ENCODE measurements at places on chromosomes 7 and 10.

DNA sequence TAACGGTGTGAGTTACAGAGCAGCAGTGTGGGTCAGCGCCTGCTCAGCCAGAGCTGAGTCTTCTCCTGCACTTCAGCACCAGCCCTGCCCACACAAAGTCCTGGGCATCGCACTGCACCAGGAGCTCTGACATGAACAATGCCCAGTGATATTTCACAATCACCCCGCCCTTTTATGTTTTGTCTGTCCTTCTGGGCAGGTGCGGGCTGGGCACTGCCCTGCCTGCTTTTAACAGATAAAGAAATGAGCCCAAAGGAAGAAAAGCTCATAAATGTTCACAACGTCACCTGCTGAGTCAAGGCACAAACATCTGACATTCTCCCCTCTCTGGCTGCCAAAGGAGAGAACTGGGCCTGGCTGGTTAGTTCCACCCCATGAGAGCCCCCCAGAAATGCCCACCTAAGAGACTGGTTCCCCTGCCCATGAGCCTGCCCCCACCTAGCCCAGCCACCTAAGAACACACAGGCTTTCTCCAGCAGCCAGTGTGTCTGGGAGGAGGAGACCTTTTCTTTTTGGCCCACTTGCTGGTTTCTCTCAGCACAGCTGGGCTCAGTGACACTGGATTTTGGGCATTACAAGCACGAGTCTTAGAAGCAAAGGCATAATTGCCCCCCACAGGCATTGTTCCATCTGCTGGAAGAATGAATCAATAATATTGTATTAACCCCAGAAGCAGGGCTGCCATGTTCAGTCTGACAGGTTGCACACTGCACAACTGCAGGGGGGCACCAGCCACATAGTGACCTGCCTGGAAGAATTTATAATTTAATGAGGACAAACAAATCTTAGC, 22.3 kb downstream of the CALML3 start:
- H3K36me3 ChIP-seq = no peaks in the 10 kb centered on the region
- peaks cover 55% of the 10 kb centered on the region for H3K4me1 ChIP-seq
- no peaks in the 10 kb centered on the region for H3K27me3 ChIP-seq
- DNase-seq = peak; percentile 93

DNA sequence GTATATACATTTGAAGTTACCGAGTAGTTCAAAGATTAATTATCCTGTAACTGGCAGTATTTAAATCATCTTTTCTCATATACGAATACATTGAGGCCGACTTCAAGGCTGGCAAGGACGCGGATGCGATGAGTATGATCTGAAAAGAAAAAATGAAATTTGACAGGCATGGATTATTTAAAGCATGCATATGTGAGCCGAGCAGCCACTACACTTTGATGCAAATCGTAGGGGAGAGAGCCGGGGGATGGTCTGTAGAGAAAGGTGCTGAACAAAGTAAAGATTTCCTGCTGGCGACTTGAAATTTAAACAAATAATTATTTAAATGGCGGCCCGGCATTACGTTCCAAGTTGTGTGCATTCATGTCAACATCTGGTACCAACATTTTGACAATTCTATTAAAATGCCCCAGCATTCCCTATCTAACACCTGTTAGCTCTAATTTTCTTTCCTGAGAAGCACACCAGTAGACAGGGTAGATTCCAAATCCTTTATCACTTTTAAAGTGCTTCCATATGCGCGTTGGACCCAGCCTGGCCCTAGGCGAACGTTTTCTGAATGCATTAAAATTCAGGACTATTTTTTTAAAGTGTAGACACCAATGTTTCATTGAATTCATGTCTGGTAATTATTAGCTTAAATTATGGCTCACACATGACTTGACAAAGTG, 188.7 kb downstream of the EMX2 start:
- no peak for DNase-seq
- peaks cover 10% of the 10 kb centered on the region for H3K27me3 ChIP-seq
- no peaks in the 10 kb centered on the region for H3K4me1 ChIP-seq
- no peak overlapping the region for H3K27ac ChIP-seq
- no peak overlapping the region for H3K4me3 ChIP-seq

GRCh38 chr7:8982338-8982992, 549.1 kb downstream of the NXPH1 start:
- H3K4me1 ChIP-seq = no peaks in the 10 kb centered on the region
- no peak for DNase-seq
- no peaks in the 10 kb centered on the region for H3K36me3 ChIP-seq

GRCh38 chr10:11673346-11674280, 62.2 kb upstream of the USP6NL start:
- H3K36me3 ChIP-seq = no peaks in the 10 kb centered on the region
- H3K27me3 ChIP-seq = no peaks in the 10 kb centered on the region
- no peak overlapping the region for H3K4me3 ChIP-seq
- DNase-seq = no peak
- no peak overlapping the region for H3K27ac ChIP-seq

- no peaks in the 10 kb centered on the region for H3K4me1 ChIP-seq
- no peaks in the 10 kb centered on the region for H3K36me3 ChIP-seq
- no peak overlapping the region for H3K4me3 ChIP-seq
- H3K27ac ChIP-seq = no peak overlapping the region
- H3K27me3 ChIP-seq = no peaks in the 10 kb centered on the region
Measured at GRCh38 chr7:42020061-42020460, 216.9 kb downstream of the GLI3 start.

DNA sequence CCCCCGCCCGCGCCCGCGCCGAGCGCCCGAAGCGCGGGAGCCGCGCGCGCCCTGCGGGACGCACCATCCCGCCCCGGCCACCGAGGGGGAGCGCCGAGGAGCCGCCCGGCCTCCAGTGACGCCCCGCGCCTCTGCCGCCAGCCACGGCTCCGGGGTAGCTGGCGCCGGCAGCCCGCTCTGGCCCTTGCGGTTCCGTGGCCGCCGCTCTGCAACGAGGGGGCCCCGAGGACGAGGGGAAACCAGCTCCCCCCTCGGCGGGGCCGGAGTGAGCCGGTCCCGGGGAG, at the start of gene PAXIP1:
PAXIP1 (minus strand) TSS at position 33 of the 284 bp plus-strand sequence. CDS start 195 bp downstream, outside the sequence.
- no peaks in the 10 kb centered on the region for H3K27me3 ChIP-seq
- H3K36me3 ChIP-seq = no peaks in the 10 kb centered on the region
- H3K4me3 ChIP-seq = peak within 1 kb of the TSS; percentile 97
- peak; percentile 15 for DNase-seq
- H3K27ac ChIP-seq = peak within 1 kb of the TSS; percentile 95

- H3K4me1 ChIP-seq = no peaks in the 10 kb centered on the region
- H3K36me3 ChIP-seq = no peaks in the 10 kb centered on the region
- no peak overlapping the region for H3K4me3 ChIP-seq
- no peak overlapping the region for H3K27ac ChIP-seq
- no peak for DNase-seq
Measured at GRCh38 chr7:11751807-11752389, 80.1 kb downstream of the THSD7A start.

DNA sequence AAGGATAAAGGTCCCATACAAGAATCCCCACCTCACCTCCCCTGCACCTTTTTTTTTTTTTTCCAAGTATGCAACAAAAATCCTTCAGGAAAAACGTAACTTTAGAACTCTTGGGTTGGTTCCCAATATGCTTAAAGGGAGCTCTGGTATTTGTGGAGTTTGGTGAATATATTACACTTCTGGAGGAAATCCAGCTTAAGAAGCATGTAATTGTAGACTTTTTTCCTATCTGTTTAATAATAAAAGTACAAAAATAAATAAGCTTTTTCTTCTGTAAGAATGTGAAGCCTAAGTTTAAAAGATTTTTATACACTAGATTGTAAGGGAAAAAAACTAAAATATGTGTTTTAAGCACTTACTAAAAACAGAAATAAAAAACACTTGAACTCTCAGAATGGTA, 102.3 kb downstream of the SORBS1 start:
- no peaks in the 10 kb centered on the region for H3K4me1 ChIP-seq
- no peak for DNase-seq
- no peaks in the 10 kb centered on the region for H3K27me3 ChIP-seq
- peak overlapping the region; percentile 38 for H3K27ac ChIP-seq
- no peak overlapping the region for H3K4me3 ChIP-seq
- H3K36me3 ChIP-seq = no peaks in the 10 kb centered on the region

DNA sequence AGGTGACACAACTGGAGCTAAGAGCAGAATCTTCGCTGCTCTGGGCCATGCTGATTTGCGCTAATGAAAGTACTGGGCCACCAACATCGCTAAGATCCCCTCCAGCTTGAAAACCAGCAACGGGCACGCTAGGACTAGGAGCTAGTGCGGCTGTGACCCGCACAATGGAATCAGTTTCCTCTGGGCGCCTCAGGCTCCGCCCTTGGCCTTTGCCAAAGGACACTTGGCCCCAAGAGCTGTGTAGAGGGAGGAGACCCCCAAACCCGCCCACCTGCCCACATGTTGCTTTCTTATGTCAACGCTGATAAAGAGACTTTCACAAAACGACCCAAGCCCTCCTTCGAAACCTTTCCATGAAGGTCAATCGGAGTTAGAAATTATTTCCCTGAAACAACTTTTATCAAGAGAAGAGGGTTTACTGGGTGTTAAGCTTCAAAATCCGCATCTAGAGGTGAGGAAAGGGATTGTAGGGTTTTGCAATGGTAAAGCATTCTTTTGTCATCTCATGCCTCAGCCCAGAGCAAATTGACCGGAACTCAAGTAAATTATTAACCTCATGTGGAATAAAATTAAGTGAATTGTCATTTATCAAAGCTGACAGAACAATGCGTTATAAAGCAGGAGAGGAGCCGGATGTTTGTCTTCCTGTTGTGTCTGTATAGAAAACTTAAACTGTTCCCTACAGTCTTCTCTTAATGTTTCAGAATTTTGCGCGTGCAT, 9.4 kb downstream of the ABCB5 start:
- H3K36me3 ChIP-seq = no peaks in the 10 kb centered on the region
- no peaks in the 10 kb centered on the region for H3K27me3 ChIP-seq
- H3K4me1 ChIP-seq = no peaks in the 10 kb centered on the region
- H3K4me3 ChIP-seq = no peak overlapping the region
- DNase-seq = no peak

- no peak overlapping the region for H3K4me3 ChIP-seq
- no peaks in the 10 kb centered on the region for H3K4me1 ChIP-seq
- H3K36me3 ChIP-seq = no peaks in the 10 kb centered on the region
Measured at GRCh38 chr10:42980553-42981357, 96.1 kb upstream of the RET start.

GRCh38 chr7:124618871-124619270, 146.7 kb downstream of the GPR37 start:
- H3K4me3 ChIP-seq = no peak overlapping the region
- DNase-seq = no peak
- no peaks in the 10 kb centered on the region for H3K27me3 ChIP-seq
- H3K27ac ChIP-seq = no peak overlapping the region
- no peaks in the 10 kb centered on the region for H3K4me1 ChIP-seq

GRCh38 chr10:121437596-121437995, 160.6 kb downstream of the FGFR2 start:
- DNase-seq = no peak
- no peaks in the 10 kb centered on the region for H3K27me3 ChIP-seq
- H3K27ac ChIP-seq = no peak overlapping the region
- H3K36me3 ChIP-seq = no peaks in the 10 kb centered on the region
- H3K4me3 ChIP-seq = no peak overlapping the region

- no peak for DNase-seq
- no peaks in the 10 kb centered on the region for H3K27me3 ChIP-seq
- H3K4me3 ChIP-seq = no peak overlapping the region
- H3K4me1 ChIP-seq = no peaks in the 10 kb centered on the region
Measured at GRCh38 chr10:33719005-33719703, 384.7 kb upstream of the NRP1 start.

GRCh38 chr10:101226491-101227428, 2.5 kb downstream of the LBX1 start:
- H3K27ac ChIP-seq = no peak overlapping the region
- peaks cover 4% of the 10 kb centered on the region for H3K4me1 ChIP-seq
- H3K4me3 ChIP-seq = no peak overlapping the region
- H3K27me3 ChIP-seq = peaks cover 86% of the 10 kb centered on the region
- DNase-seq = no peak
- no peaks in the 10 kb centered on the region for H3K36me3 ChIP-seq

DNA sequence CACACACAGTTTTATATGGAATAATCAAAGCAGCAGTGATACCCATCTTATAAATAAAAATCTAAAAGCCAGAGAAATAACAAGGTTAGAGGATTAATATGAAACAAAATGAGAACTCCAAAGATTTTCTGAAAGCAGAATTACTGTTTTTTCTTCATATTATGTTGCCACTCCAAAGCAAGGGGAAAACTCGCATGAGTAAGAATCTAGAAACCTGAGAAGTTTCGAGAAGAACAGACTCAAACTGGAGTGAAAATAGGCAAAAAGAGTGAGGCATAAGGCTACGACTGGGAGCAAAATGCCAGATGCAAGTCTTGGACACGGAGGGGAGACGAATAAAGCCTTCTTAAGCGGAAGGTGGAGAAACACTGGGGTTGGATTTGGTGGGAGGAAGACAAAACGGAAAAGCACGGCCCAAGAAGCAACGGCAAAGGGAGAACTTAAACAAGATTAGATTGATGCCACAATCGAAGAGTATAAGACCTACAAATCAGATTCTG, 923 bp downstream of the TNPO3 start:
- peaks cover 4% of the 10 kb centered on the region for H3K4me1 ChIP-seq
- peak overlapping the region; percentile 97 for H3K27ac ChIP-seq
- no peaks in the 10 kb centered on the region for H3K36me3 ChIP-seq
- no peak for DNase-seq

DNA sequence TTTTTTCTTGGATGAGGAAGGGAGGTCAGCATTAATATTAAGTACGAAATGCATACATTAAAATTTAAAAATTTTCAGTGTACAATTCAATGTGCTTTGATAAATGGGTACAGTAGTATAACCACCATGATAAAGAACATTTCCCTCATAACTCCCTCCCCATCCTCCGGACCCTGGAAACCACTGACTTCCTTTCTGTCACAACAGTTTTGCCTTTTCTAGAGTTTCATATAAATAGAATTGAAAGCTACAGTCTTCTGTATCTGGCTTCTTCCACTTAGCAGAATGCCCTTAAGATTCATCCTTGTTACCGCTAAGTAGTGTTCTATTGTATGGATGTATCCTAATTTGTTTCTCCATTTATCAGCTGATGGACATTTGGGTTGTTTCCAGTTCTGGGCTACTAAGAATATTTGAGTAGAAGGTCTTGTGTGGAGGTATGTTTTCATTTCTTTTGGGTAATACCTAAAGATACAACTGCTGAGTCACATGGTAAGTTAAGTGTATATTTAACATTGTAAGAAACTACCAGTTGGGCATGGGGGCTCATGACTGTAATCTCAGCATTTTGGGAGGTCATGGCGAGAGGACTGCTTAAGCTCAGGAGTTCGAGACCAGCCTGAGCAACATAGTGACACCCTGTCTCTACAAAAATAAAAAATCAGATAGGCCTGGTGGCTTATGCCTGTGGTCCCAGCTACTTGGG, 30.8 kb downstream of the ABI1 start:
- no peak overlapping the region for H3K4me3 ChIP-seq
- DNase-seq = no peak
- H3K27me3 ChIP-seq = no peaks in the 10 kb centered on the region
- H3K36me3 ChIP-seq = no peaks in the 10 kb centered on the region
- H3K4me1 ChIP-seq = no peaks in the 10 kb centered on the region

- no peaks in the 10 kb centered on the region for H3K4me1 ChIP-seq
- no peaks in the 10 kb centered on the region for H3K36me3 ChIP-seq
- H3K4me3 ChIP-seq = no peak overlapping the region
- DNase-seq = no peak
- peaks cover 8% of the 10 kb centered on the region for H3K27me3 ChIP-seq
- no peak overlapping the region for H3K27ac ChIP-seq
Measured at GRCh38 chr10:114565066-114565465, 93.0 kb downstream of the ABLIM1 start.

GRCh38 chr7:24812305-24812945, 55.2 kb upstream of the GSDME start:
- no peak overlapping the region for H3K4me3 ChIP-seq
- H3K27me3 ChIP-seq = no peaks in the 10 kb centered on the region
- H3K4me1 ChIP-seq = no peaks in the 10 kb centered on the region
- H3K36me3 ChIP-seq = no peaks in the 10 kb centered on the region
